IMR-90 (cell line): ENCODE measurements at places on chromosomes 1 and 21.

DNA sequence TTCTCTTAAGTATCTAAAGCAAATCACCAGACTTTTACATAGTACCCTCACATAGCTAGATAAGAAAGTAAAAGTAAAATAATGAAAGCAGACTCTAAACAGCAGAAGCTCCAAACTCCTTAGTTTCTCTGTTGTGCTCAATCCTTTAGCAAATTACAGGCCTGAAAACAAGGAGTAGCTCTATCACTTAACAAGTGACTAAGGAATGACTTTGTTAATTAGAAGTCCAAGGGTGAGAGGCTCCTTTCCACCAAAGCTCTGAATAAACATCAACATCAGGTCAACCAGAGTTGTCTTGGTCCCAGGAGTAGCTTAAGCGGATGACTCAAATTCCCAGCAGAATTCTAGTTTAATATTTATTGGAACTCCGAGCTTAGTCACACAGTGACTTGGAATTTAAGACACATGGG lies 5.9 kb downstream of the NRIP1 start:
- H3K4me1 ChIP-seq = peaks cover 6% of the 10 kb centered on the region
- peak; percentile 68 for DNase-seq
- no peaks in the 10 kb centered on the region for H3K27me3 ChIP-seq
- peak overlapping the region; percentile 47; the same call in 1 of the 2 replicates for H3K4me3 ChIP-seq

DNA sequence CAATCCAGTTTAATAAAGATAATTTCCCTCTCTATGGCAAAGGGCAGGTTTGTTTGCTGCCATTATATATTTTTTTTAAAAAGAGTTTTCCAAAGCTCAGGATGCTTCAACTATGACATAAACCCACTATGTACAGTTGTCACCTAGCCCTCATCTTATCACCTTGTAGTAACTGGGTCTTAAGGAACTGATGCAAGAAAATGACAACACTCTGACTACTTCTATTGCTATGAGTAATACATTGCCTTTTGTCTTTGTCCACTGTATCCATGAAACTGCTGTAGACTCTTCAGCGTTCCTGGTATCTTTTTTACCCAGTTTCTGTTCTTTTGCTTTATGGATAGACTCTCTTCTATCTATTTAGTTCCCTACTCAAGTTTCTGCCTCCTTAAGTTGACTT lies 586.5 kb downstream of the NEGR1 start:
- H3K27ac ChIP-seq = no peak overlapping the region
- no peaks in the 10 kb centered on the region for H3K36me3 ChIP-seq
- H3K4me3 ChIP-seq = no peak overlapping the region
- H3K4me1 ChIP-seq = no peaks in the 10 kb centered on the region
- peak; percentile 46 for DNase-seq
- H3K27me3 ChIP-seq = no peaks in the 10 kb centered on the region

DNA sequence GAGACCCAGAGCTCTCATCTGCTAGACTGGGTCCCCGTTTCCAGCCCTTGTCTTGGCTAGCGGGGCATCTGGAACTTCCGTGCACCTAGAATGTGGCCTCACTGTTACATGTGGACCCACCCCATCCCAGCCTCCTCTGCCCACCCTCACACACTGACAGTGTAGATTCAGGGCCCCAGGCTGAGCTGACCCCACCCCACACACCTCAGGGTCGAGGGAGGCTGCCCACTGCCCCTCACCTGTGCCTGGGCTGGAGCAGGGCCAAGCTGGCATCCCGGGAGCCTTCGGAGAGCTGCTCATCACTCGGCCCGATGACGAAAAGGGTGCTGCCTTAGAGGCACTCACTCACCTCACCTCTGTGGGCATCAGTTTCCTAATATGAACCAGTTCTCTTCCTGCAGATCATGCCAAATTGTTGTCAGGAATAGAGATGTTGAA lies 11.1 kb downstream of the ACOT11 start:
- no peaks in the 10 kb centered on the region for H3K36me3 ChIP-seq
- peaks cover 2% of the 10 kb centered on the region for H3K4me1 ChIP-seq
- H3K27ac ChIP-seq = no peak overlapping the region
- DNase-seq = no peak
- H3K4me3 ChIP-seq = no peak overlapping the region

- no peak overlapping the region for H3K27ac ChIP-seq
- no peaks in the 10 kb centered on the region for H3K27me3 ChIP-seq
- H3K4me1 ChIP-seq = 0 out of 2 replicates have a peak, but pooled peaks cover 1% of the 10 kb centered on the region
Observed at GRCh38 chr1:63886340-63886739, 112.5 kb downstream of the ROR1 start.

- peak; percentile 27 for DNase-seq
- H3K27ac ChIP-seq = no peak overlapping the region
- no peak overlapping the region for H3K4me3 ChIP-seq
- peaks cover 8% of the 10 kb centered on the region; the same call in 1 of the 2 replicates for H3K36me3 ChIP-seq
- H3K27me3 ChIP-seq = no peaks in the 10 kb centered on the region
- H3K4me1 ChIP-seq = peaks cover 3% of the 10 kb centered on the region; the same call in 1 of the 2 replicates
Observed at GRCh38 chr21:46518983-46519583, 60.4 kb downstream of the DIP2A start.
